ENCODE measurements at places on chromosomes 2 and 18.

DNA sequence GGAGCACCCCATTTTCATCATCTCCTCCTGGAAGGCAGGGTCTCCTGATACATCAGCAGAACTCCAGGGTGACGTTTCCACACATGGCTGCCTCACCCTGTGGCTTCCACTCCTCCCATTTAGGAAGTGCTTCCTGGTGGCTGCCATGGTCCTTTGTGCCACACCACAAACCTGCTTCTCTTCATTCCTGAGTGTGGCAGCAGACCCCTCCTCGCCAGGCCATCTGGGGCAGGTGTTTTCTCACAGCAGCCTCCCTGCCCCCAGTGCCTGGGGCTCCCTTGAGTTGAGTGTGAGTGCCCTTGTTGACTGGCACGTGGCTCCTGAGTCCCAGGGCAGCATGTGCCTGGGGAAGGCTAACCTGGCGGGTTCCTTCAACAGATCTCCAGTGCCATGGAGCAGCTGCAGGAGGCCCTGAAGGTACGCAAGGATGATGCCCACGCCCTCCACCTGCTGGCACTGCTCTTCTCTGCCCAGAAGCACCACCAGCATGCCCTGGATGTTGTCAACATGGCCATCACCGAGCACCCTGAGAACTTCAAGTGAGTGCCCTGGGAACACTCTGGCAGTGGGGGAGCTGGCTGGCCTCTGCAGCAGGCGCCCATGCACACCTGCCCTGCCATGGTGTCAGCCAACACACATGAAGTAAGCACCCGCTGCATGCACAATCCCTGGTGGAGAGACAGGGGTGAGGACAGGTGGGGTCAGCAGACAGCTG, 113.4 kb upstream of the MCFD2 start:
- no peak for DNase-seq
- H3K27me3 ChIP-seq = no peaks in the 10 kb centered on the region
- no peak overlapping the region for H3K4me3 ChIP-seq
- no peak overlapping the region for H3K27ac ChIP-seq
- peaks cover 37% of the 10 kb centered on the region for H3K4me1 ChIP-seq
- peaks cover 74% of the 10 kb centered on the region for H3K36me3 ChIP-seq

- no peaks in the 10 kb centered on the region for H3K4me1 ChIP-seq
- no peaks in the 10 kb centered on the region for H3K36me3 ChIP-seq
- H3K27me3 ChIP-seq = peaks cover 10% of the 10 kb centered on the region
- DNase-seq = no peak
- H3K27ac ChIP-seq = no peak overlapping the region
Measured at GRCh38 chr2:118622913-118623312, 224.5 kb downstream of the EN1 start.

DNA sequence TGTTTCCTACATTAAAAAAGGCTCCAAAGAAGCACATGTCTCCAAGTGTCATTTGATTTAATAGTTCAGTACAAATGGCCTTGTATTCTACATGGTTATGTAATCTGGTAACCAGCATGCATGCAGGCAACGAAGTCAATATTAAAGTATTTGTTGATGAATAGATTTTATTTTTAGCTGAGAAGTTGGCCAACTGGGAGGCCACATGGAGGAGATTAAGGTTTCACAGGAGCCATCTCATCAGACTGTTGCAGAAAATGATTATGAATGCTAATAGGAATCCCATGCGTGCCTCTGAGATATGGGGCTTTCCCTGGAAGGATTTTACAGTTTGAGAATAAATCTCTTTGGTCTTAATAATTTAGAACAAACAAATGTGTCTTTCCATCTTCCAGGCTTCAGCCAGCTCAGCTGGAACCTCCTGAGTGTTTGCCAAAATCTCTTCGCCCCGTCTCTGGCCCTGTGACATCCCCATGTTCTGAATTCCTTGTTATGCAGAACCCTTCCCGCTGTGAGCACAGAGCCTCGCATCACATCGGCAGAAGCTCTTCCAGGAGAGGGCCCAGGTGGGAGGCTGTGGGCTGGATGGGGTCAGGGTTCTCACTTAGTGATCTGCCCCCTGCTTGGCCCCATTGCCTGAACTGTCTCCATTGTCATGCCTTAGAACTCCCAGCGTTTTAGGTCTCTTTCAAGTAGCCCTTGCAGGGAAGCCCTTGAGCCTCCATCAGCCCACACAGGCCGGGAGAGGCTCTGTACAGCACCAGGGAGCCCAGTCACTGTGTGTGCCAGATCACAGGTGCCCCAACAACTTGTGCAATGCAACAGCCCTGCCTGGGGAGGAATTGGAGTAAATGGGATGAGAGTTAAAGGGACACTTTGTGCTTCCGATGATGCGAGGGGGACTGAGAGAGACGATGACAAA, 190.5 kb upstream of the TWIST2 start:
- no peaks in the 10 kb centered on the region for H3K36me3 ChIP-seq
- no peak overlapping the region for H3K4me3 ChIP-seq
- no peaks in the 10 kb centered on the region for H3K4me1 ChIP-seq

DNA sequence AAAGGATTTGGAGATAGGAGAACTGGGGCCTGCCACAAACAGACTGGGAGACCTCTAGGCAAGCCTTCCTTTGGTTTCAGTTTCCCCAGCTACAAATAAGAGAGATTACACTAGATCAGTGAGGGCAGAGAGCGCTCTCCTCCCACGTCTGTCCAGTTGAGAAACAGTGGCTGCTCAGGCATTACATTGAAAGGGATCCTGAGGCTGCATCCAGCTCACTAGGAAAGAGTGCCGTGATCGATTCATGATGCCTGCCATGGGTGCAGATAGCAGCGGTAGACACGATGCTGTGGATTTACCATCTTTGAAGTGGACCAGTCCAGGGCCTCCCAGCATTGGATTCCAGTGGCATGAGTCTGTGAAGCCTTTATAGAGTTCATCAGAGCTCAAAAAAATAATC, 62.6 kb downstream of the EN1 start:
- H3K27me3 ChIP-seq = no peaks in the 10 kb centered on the region
- H3K4me1 ChIP-seq = no peaks in the 10 kb centered on the region
- H3K27ac ChIP-seq = no peak overlapping the region
- DNase-seq = no peak

GRCh38 chr2:12044857-12045256, 298.4 kb downstream of the LPIN1 start:
- no peak overlapping the region for H3K27ac ChIP-seq
- H3K27me3 ChIP-seq = no peaks in the 10 kb centered on the region
- no peak for DNase-seq
- H3K4me1 ChIP-seq = peaks cover 3% of the 10 kb centered on the region
- no peaks in the 10 kb centered on the region for H3K36me3 ChIP-seq

DNA sequence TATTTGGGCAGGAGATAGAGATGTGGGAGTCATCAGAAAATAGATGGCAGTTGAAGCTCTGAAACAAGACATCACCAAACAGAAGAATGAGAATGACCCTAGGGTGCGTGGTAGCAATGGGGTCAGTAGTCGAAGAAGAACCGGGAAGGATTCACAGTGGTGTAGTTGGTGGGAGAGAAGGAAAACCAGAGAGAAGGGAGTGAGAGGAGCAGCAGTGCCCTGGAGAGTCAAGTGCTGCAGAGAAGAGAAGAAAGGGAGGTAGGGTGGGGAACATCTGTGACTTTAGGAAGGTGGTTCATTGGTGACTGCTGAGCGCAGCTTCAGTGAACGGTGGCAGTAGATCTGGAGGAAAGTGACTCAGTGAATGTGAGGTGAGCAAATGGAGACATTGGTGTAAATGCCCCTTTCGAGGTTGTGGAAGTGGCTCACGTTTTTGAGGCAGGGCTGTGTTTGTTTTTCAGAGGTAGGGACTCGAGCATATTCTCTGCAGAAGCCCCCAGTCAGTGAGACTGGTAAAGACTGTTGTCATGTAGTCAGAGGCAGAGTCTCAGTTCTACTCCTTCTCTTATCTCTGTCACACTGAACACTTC, 36.4 kb downstream of the CDC42EP3 start:
- DNase-seq = no peak
- no peaks in the 10 kb centered on the region for H3K27me3 ChIP-seq
- no peak overlapping the region for H3K4me3 ChIP-seq
- peaks cover 2% of the 10 kb centered on the region for H3K4me1 ChIP-seq
- H3K27ac ChIP-seq = no peak overlapping the region

DNA sequence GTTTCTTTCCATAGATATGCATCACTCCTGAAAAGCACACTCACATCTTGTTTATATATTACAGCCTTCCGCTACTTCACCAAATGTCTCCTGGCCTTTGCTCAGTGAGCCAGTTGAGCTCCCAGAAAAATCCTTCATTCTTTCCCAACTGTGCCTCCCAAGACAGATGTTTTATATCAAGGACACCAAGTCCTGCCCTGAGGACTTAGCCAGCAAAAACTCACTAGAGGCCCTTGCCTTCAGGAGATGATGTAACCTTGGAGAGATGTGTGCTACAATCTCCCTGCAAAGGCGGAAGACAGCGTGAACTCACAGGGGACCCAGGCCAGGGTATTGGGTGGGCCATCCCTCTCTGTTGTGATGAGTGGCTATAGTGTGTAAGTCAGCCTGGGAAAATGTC, 86.1 kb upstream of the CTAGE1 start:
- H3K4me3 ChIP-seq = no peak overlapping the region
- no peak overlapping the region for H3K27ac ChIP-seq
- H3K4me1 ChIP-seq = no peaks in the 10 kb centered on the region

GRCh38 chr18:10558243-10558966, 32.6 kb downstream of the NAPG start:
- DNase-seq = no peak
- H3K27me3 ChIP-seq = no peaks in the 10 kb centered on the region
- H3K4me1 ChIP-seq = peaks cover 7% of the 10 kb centered on the region
- H3K36me3 ChIP-seq = peaks cover 42% of the 10 kb centered on the region

- no peak overlapping the region for H3K4me3 ChIP-seq
- H3K27ac ChIP-seq = no peak overlapping the region
Measured at GRCh38 chr2:75600461-75601011, 39.8 kb upstream of the EVA1A start.

DNA sequence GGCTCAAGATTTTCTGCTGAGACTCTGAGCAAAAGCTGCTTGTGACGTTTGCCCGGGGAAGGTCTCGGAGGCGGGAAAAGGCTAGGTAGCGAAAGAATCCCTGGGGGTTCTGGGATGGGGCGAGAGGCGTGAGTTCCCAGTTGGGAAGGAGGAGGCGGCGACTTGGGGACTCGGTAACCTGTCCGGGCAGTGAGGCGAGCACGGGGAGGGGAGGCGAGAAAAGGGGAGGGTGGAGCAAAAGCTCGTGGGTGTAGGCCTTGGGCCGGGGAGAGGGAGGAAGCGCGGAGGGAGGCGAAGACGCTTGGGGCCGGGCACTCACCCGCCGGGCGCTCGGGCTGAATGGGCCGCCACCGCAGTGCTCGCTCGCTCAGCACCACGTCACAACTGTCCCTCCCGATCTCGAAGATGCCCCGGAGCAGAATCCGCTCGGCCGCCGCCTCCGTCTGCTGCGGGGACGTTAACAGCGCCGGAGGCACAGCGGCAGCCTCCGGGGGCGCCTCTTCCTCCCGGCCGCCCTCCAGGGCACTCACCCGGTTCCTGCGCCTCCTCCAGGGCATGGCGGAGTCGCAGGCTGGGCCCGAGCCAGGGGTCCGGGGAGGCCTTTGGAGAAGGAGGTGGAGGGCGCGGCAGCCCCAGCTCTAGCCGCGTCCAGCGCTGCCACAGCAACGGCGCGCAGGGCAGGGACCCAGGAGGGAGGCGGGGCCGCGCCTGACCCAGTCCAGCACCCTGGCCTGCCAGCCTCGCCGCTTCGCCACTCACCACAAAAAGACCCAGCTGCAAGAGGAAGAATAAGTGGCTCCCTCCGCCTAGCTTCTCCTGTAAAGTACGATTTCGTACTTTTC, at the start of gene CERKL:
CERKL (minus strand) TSS at position 656 of the 842 bp plus-strand sequence; CDS start at position 557, 99 bp downstream.
- peaks cover 51% of the 10 kb centered on the region for H3K27me3 ChIP-seq
- no peak within 1 kb of the TSS for H3K27ac ChIP-seq

- no peak overlapping the region for H3K4me3 ChIP-seq
- DNase-seq = peak; percentile 22
- H3K27me3 ChIP-seq = no peaks in the 10 kb centered on the region
- H3K27ac ChIP-seq = no peak overlapping the region
- H3K4me1 ChIP-seq = peaks cover 9% of the 10 kb centered on the region
Measured at GRCh38 chr2:99481941-99482340, 7.9 kb downstream of the REV1 start.
